ENCODE measurements at places on chromosomes 6 and 20.

DNA sequence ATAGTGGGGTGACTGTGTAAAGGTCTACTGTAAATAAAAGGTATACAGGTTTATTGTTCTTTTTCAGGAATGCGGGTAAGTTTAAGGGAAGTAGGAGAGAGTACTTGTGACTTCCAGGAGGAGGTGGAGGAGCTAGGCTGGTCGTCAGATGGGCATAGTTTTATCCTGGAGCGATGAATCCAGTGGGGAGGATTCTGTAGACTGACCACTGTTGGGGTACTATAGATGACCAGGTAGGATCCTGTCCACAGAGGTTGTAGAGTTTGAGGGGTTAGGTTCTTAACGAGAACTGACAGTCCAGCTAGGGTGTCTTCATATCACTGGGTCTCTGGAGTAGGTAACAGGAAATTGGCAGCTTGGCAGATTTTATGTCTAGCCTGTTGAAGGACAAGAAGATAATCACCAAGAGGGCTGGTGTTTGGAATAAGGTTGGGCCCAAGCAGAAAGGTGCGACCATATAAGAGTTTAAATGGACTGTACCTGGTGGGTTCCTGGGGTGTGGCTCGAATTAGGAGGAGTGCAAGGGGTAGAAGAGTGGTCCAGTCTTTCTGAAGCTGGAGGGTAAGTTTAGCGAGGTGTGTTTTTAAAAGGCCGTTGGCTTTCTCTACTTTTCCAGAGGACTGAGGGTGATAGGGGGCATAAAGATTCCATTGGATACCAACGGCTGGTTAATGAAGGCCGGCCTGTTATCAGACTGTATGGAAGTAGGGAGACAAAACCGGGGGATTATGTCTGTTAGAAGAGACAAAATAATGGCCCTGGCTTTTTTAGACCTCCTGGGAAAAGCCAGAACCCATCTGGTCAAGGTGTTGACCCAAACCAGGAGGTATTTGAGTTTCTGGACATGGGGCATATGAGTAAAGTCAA lies 751.3 kb upstream of the ADGRB3 start:
- no peak for DNase-seq

- no peak for DNase-seq
These were observed 127.2 kb upstream of the TCF21 start for GRCh38 chr6:133761706-133762105.

DNA sequence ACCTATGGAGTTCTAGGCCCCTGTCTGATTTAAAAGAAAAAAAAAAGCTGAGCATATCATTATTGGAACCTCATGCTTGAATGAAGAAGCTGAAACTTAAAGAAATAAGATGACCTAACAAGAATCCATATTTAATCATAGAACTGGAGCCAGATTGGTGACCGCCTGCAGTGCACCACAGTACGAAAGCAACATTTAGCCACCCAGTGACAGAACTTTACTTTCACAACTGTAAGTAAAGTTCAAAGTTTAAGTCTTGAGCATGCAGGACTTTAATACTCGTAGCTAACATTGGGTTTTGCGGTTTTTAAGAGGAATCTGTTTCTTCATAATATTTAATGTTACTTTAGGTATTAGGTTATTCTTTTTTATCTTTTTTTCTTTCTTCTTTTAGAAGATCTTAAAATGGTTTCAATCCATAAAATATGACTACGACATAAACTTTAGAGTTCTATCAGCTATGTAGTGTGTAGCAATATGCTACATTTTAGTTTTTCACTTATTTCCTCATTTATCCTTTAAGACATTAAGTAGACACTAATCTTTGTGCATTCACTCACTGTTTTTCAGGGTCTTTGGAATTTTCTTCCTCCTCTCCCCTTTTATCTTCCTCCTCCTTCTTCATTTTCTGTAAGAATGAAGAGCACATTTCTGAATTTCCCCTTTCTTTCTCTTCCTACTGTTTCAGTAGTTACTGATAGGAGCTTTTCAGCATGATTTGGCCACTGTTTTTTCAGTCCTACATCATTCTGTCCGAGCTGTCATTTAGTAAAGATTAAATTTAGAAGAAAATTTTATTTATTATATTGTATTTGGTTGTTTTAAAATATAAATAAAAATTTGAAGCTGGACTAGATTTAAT lies 514.1 kb downstream of the GRIK2 start:
- DNase-seq = no peak

- no peak for DNase-seq
These were observed 125.9 kb downstream of the EDN1 start for GRCh38 chr6:12415980-12416598.

DNA sequence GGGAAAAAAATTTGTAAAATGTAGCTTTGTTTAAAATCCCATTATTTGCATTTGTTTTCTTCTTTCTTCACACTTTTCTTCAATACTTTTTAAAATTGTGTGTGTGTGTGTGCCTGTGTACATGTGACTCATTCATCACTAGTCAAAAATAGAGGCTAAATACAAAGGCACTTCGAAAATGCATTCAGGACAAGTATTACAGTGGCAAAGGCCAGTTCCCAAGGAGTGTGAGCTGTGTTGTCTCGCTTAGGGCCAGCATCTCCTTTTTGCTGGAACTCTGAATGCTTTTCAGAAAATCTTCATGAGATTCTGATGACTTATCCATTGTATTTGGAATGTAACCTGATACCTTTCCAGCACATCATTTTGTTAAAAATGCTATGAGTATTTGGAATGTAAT lies 288.5 kb upstream of the CNR1 start:
- no peak for DNase-seq

DNA sequence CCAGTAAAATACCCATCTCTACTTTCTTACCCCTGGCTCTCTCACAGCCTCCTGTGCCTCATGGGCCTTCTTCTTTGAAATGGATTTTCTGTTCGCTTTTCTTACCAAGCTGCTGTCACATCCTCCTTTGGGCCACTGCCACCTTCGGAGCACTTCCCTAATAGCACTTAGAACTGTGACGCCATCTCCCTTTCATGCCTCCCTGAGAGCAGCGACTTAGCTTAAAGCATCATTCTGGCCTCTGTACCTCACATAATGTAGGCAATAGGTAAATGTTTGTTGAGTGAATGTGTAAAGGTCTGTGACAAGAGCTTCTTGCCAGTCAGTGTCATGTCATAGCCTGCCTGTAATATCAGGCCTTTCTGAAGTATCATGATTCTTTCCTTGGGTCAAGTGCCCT lies 78.8 kb downstream of the ADGRG6 start:
- DNase-seq = no peak

DNA sequence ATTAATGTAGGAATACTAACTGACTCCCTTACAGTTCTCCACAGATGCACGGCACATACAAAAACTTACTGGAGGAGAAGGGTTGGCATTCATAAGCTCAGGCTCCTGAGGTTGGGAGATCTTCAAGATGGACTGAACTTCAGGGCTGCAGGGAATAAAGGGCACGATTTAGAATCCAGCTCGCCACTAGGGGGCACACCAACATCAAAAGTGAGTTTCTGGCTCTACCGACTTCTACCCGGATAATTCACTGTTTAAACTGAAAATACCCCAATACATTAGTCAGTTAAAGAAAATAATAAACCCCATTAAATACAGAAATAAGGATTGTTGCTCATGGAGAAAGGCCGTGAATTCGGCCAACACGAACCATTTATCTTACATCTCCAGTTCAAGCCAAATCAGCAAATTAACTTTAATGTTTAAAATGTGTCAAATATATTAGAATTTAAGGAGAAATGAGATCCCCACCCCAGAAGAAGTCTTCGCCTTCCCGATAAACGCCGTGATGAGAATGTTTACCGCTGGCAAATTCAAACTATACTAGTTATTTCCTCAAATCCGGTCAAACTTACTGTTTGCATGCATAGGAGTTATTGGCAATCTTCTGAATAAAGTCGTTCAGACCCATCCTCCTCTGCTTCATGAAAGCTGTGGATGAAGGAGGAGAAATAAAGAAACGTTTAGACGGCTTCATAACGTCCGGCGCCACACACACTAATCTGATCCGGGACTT lies 121.7 kb upstream of the SLC2A12 start:
- DNase-seq = peak; percentile 69

DNA sequence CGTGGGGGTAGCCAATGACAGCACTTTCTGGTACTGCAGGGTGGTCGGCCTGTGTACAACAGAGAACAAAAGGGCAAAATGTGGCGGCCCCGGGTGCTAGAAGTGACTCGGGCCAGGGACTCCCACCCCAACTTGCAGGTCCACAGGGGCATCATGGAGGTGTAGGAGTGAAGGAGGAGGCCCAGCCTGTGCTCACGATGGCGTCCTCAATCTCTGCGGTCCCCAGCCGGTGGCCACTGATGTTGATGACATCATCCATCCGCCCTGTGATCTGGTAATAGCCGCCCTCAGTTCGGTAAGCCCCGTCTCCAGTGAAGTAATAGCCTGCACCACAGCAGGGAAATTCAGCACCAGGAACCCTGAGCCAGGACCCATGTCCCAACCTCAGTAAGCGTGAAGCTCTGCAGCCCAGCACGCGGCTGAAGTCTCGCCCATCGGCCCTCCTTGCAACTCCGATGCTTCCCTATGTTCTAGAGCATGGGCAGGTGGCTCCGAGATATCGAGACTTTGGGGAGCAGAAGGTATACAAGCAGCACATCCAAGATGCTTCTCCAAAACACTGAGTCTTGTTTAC lies 20.2 kb upstream of the APMAP start:
- DNase-seq = no peak

GRCh38 chr20:48562586-48563116 lies 265.1 kb downstream of the PREX1 start:
- no peak for DNase-seq

GRCh38 chr20:59737073-59737666 lies 132.8 kb downstream of the PHACTR3 start:
- DNase-seq = no peak

GRCh38 chr6:108568551-108569305 lies 8.0 kb downstream of the FOXO3 start:
- no peak for DNase-seq

DNA sequence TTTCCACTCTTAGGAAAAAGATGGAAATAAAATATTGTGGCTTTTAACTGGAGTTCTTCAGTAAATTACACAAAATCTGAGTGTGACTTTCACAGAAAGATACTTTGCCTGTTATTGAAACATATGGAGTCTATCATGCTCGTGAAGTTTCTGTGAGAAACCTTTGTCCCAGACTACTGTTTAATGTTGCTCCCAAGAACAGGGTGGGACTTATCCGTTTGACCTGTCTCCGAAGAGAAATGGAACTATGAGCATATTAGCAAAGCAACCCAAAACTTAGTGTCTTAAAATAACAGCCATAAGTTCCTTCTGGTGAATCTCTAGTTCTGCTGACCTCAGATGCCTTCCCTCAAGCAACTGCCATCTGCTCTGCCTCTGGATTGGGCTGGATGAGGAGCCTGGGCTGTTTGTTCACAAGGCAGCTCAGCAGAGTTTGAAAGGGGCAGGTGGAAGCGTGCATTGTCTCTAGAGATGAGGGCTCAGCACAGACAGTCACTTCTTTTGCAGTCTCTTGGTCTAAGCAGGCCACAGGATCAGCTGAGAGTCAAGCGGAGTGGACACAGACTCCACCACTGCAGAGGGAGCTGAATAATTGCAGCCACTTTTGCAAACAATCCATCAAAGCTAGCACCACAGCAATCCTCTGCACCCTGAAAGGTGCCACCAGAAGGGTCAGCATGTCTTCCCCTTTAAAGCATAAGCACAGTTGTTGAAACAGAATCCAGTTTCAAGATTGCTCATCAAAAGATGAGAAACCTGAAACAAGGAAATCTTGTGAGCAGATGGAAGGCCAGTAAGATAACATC lies 52.8 kb downstream of the MYB start:
- no peak for DNase-seq

GRCh38 chr6:157778719-157779118 lies 44.3 kb upstream of the SNX9 start:
- DNase-seq = no peak
